Myometrial cell (primary cell): ENCODE measurements at places on chromosomes 7 and 10. TPM values are rescaled to one million over a fixed set of nuclear protein-coding genes. Genes with fewer than 3 reads are reported as not detected.

CUL2 gene
- total RNA-seq, result 32.6 and 47.6 TPM in 2 replicates

EBLN1 gene
- total RNA-seq, result not detected in 2 replicates

MMP21 gene
- not detected in 2 replicates for total RNA-seq

EPDR1 gene
- 6.2 and 7.5 TPM in 2 replicates for total RNA-seq

HKDC1 gene
- total RNA-seq, result 0.29 and 1.1 TPM in 2 replicates

GPC2 gene
- 0.18 and 0.29 TPM in 2 replicates for total RNA-seq

RBP3 gene
- total RNA-seq, result under 0.01 TPM in 1 of 2 replicates, not detected in the other

PPP3CB gene
- total RNA-seq, result 16.1 and 28.0 TPM in 2 replicates

CYP3A4 gene
- total RNA-seq, result not detected in 2 replicates
